ENCODE measurements at places on chromosomes 7 and 10.

GRCh38 chr10:92045641-92046106 is 122.1 kb downstream of the BTAF1 start:
- no peak for DNase-seq

GRCh38 chr10:7968510-7969112 is 85.9 kb upstream of the GATA3 start:
- DNase-seq, result no peak

GRCh38 chr7:120005720-120006119 is 267.3 kb upstream of the KCND2 start:
- DNase-seq, result no peak

DNA sequence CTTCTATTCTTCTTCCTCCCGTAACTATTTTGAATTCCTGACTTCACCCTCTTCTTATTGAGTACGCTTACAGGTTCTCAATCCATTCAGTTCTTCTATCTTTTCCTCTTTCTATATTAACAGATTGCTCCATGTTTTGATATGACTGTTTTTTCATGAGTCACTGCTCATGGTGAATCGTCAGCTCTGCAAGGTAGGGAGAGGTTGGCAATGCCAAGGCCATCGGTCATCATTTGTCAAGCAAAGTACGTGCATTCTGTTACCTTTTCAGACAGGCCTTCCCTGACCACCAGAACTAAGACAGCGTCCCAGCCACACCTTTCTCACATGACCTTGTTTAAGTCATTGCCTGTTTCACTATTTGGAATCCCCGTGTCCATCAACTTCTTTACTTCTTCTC is 1001.9 kb upstream of the SORCS1 start:
- no peak for DNase-seq
